ENCODE measurements at places on chromosomes 2 and 18.

DNA sequence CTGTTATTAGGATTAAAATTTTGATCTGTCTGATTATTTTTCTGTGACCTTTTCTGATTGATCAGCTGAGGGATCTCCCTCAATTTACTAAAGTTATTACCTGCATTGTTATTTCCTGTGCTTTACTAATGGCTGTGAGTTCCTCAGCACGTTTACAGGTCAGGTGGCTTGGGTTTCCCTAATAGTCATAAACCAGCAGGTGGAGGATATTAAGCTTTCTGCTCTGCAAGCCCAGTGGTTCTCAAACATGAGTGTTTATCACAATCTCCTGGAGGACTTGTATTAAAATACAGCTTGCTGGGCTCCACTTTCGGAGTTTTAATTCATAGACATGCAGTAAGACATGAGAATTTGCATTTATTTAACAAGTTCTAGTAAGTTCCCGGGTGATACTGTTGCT, 22.4 kb upstream of the UGP2 start:
- DNase-seq: no peak

DNA sequence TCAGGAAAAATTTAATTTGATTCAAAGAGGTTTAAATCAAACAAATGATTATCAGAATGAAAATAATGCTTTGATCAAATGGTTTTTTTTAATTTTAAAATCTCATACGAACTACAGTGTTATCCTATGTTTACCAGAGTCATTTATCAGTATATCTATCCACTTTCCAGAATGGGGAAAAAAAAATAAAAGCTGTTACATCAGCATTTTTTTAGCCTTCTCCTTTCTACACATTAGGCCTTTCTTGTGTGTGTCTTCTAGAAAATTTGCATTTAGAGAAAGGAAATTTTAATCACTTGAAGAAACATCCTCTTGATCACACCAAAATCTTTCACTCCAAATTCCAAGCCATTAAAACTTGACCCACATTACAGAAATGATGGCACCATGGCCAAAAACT, 608.9 kb upstream of the ID2 start:
- no peak for DNase-seq

- no peak for DNase-seq
Measured at GRCh38 chr2:55401124-55401523, 18.5 kb downstream of the CCDC88A start.

DNA sequence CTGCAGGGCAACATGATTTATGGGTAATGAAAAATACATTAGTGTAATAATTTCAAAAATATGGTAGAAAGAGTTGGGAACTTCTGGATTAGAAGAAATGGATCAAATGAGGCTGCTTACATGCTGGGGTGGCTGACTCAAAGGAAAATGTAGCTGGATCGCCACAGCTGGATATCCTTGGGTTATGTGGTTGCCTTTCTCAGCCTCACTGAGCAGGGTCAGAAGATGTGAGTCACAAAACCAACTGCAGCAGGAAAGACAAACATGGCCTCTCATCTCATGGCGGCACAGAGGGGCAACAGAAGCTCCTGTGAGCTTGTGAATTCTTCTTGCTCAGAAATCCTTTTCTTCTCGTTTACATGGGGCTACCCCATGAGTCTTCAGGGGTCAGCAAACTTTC, 317.1 kb upstream of the SPRED2 start:
- no peak for DNase-seq

DNA sequence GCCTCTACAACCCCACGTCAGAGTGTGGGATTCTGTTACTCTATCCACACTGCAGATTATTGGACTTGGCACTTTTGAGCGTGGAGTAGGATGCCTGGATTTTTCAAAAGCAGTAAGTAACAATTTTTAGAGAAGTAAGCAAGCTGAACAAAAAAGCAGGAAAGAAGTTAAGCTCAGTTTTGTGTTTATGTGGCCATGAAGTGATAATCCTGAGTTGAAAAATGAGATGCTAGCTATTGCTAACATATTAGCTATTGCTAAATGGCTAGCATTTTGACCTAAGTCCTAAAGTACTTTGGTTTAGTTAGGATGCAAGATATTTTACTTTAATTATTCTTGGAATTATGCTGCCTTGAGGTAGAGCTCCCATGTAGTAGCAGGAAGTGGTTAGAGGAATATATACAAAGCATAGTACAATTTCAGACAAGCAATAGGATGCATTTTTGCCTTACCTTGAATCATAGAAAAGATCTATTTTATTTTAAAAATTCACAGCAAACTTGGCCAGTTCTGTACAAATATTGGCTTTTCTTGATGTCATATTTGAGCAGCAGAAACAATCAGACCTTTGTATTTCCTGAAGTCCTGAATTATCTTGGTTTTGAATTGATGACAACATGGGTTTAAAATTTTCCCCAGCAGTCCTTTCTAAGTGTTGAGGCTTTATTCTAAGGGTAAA, 74.6 kb downstream of the COX7A2L start:
- no peak for DNase-seq

- DNase-seq: no peak
Measured at GRCh38 chr18:42838546-42839145, 276.8 kb downstream of the RIT2 start.

DNA sequence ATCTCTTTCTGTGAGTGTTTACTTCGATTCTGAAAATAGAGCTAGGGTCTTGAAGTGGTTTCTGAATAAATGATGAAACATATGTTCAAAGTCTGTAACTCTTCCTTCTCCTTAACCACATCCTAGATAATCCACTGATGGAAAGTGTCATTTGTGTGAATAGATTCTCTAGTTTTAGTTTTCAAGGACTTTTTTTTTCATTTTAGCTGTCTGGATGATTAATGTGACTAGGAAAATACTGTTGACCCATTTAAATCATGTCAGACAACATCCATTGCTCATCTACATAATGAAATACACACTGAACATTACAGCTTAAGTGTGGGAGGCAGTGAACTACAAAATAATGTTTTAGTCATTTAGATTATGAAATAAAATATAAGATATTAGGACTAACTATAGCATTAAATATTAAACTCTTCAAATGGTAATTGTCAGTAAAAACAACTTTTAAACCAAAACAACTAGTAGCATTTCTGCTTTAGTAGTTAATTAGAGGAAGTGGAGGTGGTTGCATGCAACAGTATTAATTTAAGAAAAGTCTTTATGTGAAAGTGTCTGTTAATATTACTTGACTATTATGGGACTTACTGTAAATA, 39.1 kb upstream of the DLX1 start:
- no peak for DNase-seq

GRCh38 chr2:241741016-241741415, 6.6 kb downstream of the D2HGDH start:
- DNase-seq: peak; percentile 31

DNA sequence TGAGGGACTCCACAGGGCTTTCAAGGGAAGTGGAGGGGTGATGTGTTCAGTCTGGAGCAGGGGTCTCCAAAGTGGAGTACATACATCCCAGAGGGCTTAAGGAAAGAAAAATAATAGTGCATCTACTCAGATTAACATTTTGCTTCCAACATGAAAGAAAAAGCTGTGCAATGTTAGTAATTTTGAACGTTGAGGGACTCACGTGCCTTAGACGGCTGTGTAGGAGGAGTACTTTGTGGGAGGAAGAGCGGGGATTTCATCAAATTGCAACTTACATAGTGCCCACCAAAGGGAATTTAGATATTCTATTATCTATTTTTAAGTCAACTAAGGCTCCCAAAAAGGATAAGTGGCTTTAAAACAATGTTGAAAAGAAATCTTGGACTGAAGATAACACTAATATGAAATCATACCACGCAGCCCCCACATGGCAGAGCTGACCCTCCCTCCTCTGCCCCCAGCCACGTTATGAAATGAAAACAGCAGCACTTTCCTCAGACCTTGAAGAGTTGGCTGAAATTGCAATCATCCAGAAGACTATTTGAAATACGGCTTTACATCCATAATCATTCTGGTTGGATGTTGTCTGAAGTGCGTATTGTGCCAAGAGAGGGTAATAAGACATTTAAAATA, 42.9 kb downstream of the MEX3C start:
- DNase-seq: no peak

DNA sequence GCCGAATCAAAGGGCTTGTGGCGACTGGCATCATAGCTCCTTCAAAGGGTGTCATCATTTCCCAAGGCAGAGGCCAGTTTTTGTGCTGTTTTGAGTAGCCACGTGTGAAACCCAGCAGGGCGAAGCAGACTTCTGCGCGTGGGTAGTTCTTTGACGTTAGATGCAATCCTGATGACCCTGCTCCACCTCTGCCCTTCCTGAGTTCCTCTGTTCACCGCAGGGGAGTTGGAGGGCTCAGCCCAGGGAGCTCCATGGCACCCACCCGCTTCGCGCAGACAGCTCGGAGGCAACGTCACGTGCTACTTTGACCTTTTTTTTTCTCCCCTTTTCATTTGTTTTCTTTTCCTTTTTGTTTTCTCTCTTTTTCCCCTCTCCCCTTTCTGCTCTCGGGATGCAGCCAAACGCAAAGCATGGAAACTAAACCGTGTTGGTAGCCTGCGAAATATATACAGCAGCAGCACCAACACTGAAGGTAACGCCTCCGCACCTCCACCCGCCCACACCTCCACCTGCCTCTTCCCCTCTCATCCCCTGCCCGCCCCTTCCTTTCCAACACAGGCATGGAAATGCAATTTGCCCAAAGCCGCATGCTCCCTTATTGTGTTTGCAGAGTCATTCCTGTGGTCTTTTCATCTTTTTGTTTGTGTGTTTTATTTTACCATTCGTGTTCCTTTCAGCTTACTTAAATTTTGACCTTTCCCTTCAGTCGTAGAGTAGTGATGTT, 153.6 kb downstream of the GBX2 start:
- no peak for DNase-seq

DNA sequence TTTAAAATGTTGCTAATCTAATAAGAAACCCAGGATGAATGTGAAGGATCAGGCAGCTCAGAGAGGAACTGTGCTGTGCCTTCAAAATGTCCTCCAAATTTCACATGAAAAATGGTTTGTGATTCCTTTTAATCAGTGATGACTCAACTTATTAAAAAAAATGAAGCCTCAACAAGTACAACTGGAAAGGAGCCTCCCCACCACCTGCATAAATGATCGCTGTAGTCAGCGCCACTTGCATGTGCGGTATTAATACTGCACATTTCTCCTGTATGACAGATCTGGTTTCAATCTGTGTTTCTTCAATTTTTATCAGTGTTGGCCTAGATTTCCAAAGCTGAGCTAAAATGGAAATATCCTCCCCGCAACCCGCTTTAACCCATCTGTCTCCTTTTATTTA, 115.0 kb upstream of the TMEM200C start:
- no peak for DNase-seq

DNA sequence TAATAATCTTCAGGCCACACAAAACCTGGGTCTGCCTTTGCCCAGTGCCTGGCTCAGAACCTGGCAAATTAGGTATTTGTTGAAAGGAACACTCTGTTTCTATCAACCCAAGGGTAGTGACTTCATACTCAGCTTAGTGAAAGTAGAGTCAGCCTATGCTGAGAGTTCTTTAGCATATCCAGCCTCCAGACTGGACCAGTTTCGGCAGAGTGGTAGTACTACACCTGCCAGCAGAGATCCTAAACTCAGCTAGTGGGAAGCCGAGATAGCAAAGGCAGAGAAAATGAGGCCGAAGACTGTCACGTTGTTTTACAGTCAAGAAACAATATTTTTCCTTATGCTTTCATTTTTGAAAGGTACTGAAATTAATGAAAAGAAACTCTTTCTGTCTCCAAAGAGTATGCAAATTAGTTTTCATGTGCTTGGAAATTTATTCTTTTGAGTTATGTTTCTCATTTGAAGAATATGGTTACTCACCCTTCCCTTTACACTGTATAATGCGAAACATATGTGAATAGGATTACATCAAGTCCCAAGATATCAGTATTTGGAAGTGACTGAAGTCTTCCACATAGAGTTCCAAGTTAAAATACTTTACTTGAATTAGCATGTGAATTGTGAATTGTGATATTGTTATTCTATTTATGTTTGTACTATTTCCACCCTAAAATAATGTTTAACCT, 52.2 kb upstream of the UGP2 start:
- no peak for DNase-seq

GRCh38 chr2:126187668-126188067, 468.3 kb upstream of the GYPC start:
- DNase-seq: no peak

GRCh38 chr2:223081789-223082188, 29.8 kb downstream of the KCNE4 start:
- DNase-seq: no peak

DNA sequence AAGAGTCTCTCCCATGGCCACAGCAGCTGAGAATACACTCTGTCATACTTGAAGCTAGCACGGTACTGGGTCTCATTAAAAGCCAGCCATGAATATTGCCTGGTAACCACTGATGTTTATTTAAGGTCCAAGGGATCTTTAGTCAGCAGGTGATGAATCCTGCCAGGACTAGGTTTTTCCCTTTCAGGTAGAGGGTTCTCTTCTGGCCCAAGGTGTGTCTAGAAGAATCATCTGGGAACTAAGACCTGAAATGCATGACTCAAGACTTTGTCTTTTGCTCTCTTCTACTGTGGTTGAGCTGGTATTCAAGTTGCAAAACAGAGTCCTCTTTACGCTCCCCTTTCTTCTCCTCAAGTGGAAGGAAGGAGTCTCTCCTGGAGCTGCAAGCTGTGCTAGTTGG, 400.5 kb upstream of the FSIP2 start:
- DNase-seq: no peak

GRCh38 chr2:24844023-24844685, 50.9 kb downstream of the CENPO start:
- no peak for DNase-seq

- DNase-seq: no peak
Measured at GRCh38 chr18:47876813-47877212, 53.6 kb downstream of the SMAD2 start.

DNA sequence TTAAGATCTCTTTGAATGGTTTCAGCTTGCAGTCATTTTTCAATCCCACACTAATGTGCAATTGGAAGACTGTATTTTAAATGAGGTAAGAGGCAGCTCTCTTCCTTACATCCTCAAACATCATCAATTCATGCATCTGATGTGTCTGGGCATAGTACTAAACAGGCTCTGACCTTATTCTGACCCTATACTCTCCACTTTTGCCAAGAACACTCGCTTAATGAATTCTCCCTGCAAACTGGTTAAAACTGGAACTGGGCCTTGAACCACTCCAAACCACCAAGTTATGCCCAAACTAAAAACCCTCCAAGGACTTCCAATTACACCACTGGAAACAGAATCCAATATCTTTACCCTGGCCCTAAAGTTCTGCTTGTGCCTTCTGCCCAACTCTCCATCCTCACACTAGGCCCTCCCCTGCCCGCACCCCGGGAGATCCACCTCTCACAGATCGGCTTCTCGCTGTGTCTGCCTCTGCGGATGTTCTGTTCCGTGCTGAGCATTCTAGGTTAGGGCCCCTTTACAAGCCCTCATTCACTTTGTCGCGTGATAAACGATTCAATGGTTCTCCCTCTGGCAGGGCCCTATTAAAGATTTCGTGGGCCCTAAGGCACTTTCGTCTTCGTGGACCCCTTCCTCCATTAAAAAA, 1.2 kb downstream of the M1AP start:
- DNase-seq: no peak

- no peak for DNase-seq
Measured at GRCh38 chr2:109335631-109336176, 206.7 kb downstream of the SH3RF3 start.

DNA sequence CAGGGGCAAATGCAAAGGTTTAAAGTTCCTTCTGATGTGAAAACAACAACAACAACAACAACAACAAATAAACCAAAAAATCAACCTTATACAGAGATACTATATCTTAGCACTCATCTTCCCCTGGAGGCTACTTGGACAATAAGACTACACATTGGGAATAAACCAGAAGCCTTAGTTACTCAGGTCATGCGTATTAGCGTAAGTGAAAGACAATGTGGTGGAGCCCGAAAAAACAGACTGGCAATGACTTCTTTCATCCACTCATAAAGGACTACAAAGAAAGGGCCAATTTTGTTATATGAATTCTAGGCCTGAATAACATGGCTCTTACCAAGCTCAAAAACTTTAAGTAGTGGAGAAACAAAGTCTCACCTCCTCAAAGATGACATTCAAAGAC, 19.4 kb upstream of the PPP4R3B start:
- DNase-seq: no peak

All from stimulated activated CD8-positive, alpha-beta memory T cell treated with anti-CD3 and anti-CD28 coated beads, Interleukin-2, amount 100 ng/mL, for 48 hours (primary cell).